Progenitor cell of endocrine pancreas (in vitro differentiated cells): ENCODE measurements at places on chromosomes 2 and 18.

GRCh38 chr18:76259096-76259495, 235.9 kb downstream of the ZNF516 start:
- no peak for DNase-seq

- no peak for DNase-seq
These were observed 169.4 kb upstream of the SIX3 start for GRCh38 chr2:44772131-44772530.

DNA sequence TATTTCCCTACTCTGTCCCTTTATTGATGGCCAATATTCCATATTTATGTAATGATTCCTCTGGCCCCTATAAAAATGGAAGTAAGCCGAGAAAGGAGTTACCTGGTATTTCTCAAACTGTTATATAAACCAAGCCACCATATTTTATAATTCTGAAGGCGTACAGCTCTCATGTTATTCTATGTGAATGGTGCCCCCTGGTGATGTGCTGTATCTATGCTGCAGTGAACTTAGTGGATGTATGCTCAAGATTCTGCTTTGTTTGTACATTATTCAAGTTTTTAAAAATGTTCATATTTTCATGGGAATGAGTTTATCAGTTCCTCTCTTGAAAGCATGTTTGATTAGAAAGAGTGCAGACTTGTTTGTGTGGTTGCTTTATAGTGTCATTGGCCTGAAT, 194.5 kb upstream of the LRRTM1 start:
- DNase-seq = no peak

DNA sequence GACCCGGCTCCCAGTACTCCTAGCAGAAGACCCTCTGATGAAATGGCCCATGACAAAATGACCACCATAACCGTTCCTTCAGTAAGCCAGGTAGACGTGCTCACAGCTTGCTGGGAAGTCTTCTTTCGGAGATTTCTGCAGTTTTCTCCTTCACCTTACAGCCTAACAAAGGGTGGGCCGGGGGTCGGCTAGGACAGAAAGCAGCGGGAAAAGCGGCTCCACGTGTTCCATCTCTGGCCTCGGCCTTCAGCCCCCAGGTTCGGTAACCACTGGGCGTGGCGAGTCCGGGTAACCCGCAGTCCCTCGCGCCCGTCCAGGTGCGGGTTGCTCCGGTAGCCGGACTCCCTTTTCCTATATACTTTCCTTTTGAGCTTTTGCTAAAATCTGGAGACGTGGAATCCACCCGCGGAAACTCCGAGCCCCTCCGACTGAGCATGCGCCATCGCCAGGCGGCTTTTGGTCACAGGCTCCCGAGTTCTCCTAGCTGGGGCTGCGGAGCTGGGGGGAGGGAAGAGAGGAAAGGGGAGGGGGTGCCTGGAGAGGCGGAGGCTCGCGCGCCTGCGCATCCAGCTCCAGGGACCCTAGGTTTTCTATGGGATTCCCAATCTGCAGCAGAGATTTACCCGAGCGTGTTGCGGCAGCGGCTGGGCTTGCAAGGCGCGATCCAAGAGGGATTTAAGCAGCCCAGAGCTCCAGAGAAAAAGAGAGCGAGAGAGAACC, at the start of gene VSNL1:
Gene VSNL1 (plus strand): TSS at position 604 of the 720 bp plus-strand sequence. CDS start 51,379 bp downstream, outside the sequence.
- peak; percentile 93 for DNase-seq

GRCh38 chr18:75203416-75204268, 5.3 kb downstream of the PTGR3 start:
- DNase-seq = no peak

- DNase-seq = no peak
These were observed 19.0 kb downstream of the DNPEP start for GRCh38 chr2:219368690-219369191.

- DNase-seq = no peak
These were observed 114.2 kb downstream of the SPHKAP start for GRCh38 chr2:228067309-228067708.

DNA sequence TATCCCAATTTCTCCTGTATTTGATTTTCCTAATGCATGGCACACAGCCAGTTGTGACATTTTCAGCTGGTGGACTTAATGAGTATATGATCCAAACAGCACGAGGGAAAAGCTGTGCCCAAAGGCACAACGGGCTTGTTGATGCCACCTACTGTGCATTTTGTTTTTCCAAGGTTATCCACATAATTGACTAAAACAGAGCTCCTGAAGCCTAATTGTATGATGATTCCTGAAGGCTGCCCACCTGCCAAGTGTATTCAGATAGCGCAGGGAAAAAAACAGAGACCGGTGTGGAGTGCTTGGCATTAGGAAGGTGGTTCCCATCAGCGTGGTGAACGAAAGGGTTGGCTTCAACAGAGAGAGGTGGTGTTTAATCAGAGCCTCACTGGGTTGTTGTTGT, 14.9 kb downstream of the RBMS1 start:
- DNase-seq = no peak

GRCh38 chr2:237304763-237305514, 109.0 kb downstream of the COL6A3 start:
- DNase-seq = no peak

DNA sequence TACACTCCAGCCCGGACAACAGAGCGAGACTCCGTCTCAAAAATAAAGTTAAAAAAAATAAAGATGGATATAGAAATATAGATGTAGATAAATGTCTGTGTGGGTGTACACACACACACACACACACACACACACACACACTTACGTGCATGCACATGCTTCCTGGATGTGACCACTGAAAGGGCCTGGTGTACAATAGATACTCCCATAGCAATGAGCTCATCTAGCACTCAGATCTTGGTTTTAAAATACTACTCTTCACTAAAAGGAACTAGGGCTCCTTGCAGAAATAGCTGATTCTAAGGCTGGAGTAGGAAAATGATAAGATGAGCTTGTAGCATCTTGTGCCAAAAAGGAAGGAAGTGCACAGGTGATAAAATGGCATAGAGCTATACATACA, 39.1 kb downstream of the ROCK2 start:
- DNase-seq = no peak

DNA sequence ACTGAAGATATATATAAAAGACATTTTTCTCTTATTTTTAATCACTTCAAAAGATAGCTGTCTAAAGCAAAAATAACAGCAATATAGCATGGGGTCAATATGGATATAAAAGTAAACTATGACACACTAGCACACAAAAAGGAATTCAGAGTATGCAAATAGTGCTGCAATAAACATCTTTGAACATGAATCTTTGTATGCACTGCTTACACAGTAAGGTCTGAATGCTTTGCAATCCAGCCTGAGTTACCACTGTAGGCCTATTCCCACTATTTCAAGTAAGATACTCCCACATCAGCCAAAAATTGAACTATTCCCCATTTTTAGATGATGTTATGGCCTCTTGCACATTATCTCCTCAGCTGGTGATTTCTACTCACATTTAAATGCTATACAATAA, 27.4 kb upstream of the ERCC3 start:
- DNase-seq = no peak

DNA sequence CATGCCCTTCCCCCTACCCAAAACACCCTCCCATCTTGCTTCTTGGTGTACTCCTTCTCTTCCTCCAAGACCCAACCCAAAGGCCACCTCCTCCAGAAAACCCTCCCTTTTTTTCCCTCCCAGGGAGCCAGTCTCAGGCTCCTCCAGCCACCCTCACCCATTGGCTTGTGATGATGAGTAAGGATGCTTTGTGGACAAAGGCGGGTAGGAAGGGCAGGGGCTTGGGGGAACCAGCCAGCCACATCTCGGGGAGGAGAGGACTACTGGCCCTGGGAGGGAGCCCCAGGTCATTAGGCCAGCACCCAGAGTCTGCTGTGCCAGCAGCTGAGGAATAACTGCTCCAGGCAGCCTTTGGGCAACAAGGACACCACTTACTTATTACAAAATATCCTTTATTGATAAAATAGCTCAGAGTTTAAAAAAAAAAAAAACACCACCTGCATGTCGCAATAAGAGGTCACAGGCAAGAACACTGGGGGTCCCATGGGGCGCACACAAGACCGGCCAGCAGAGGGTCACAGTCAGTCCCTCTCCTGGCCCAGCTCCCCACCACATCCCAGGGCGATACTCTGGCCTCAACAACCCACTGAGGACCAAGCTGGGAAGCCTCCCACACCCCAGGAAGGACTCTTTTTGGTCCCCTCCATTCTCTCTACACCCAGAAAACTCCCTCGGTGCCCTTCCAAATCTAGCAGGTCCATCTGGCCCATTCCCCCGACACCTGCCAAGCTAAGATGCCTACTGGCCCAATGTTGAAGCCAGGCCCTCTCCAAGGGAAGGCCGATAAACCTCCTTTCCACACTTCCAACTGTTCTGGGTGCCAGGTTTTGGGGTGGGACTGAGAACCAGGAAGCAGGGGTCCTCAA, 3.6 kb downstream of the ADRA2B start:
- DNase-seq = no peak

DNA sequence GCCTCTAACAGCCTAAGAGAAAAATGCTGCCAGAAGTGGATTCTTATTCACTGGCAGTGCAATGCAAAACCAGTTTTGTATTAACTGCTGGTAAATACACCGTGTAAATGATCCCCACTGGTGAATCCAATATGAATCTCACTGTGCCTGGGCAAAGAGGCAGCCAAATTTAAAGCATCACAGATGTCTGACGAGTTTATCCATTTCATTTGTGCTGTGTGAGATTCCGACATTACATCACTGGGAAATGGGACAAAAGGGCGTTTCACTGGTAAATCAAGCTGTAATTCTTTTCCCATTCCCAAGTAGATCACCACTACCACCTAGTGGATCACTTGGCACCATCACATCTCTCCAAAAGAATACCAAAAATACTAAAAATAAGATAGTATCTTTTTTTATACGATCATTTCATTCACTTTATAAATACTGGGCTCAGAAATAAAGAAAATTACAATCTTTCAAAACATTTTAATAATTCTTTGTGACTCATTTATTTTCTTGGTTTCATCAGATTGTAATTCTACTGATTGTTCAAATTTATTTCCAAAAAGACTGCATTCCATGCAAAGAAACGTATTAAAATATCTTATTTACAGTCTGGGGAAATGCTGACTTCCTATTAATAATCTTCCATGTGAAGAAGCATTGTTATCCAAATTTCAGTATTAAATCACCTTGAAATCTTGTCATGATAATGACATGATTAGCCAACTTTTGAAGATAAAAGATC, 125.6 kb downstream of the GRB14 start:
- DNase-seq = no peak

DNA sequence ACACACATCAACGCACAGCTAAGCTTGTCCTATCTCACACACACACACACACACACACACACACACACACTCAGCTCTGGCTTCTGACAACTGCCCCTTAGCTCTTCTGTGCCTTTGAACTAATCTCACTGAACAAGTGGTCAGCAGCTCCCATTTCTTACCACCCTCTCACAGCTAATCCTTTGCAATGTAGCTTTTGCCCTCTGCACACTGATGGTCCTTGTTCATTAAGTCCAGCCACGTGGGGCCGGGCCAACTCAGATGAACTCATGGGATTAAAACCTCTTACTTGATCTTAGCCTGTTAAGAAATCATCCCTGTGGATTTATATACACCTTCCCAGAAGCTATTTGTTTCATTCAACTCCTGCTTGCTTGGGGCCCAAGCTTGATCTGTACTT, 36.6 kb downstream of the DPYSL5 start:
- DNase-seq = no peak

DNA sequence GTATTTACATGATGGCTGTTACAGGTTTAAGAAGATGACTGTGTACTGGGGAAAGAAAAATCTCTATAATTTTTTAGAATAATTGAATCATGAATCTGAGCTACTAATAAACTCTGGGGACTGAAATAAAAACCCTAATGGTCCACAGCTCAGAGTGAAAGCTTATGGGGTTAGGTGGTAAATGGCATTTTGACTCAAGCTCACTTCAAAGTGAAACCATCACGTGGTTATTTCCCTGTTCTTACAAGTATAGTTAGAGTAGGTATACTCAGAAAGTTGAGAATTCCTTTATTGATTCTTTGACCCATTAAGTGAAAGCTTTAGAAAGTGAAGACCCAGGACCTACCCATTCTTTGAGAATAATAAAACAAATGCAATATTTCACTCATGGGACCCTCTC, 626.2 kb upstream of the SETBP1 start:
- DNase-seq = no peak

DNA sequence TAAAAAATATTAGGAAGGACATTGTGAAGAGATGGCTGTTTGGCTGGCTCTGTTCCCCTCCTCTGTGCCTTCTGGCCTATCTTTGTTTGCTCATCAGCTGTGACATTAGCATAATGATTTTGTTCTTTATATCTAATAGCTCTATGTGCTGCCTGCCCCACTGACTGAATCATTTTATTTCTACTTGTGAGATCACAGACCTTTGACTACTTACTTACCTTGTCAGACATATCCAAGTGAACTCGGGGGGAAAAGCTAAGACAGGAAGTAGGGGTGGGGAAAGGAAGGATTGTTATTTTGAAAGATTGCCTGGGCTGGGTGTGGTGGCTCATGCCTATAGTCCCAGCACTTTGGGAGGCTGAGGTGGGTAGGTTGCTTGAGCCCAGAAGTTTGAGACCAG, 104.2 kb downstream of the ASAP2 start:
- DNase-seq = no peak

- DNase-seq = no peak
These were observed 679 bp downstream of the CLK1 start for GRCh38 chr2:200863782-200864175.

DNA sequence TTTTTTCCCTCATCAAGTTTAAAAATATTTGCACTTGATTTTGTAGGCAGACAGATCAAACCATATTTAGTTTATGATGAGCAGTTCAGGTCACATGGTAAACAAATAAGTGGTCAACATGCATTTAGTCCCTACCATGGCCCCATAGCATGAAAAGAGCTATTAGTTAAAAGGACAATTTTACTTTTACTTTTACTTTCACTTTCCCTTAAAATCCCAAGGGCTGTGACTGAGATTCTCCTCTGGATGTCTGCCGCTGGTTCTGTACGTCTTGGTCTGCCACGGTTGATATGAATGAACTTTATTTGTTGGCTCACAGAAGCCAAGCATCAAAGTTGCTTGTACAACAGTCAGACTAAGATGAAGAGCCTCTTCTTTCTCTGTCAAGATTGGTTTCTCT, 626.2 kb upstream of the CDH7 start:
- no peak for DNase-seq

DNA sequence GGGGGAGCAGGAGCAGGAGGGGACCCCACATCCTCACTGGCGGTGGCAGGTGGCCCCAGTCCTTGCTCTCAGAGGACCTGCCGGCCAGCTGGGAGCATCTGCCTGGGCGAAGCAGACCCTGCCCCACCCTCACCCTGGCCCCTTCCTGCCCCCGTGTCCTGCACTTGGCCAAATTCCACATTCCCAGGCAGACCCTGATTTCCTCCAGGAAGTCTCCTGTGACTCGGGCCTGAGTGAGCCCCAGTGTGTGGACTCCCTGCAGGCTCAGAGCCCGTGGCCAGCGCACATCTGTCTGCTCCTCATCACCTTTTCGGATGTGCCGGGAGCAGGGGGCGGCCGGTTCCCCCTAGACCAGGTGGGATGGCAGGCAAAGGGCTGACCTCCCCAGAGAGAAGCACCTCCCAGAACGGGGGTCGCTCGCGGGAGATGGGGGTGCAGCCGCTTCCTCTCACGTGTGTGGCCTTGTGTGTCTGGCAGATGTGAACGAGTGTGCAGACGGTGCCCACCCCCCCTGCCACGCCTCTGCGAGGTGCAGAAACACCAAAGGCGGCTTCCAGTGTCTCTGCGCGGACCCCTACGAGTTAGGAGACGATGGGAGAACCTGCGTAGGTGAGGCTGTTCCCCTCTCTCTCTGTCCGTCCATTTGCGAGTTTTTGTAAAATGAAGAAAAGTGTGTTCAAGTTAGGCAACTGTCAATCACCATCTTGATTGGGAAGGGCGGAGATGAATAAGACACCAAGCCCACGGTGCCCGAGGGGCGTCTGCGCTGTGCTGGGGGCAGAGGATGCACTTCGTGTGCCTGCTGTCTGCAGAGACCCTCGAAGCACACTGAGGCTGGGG, 90.4 kb downstream of the TPO start:
- no peak for DNase-seq
